ENCODE measurements at places on chromosomes 5 and 9.
A peak's percentile ranks its signal among the peaks of the same experiment; 100 is the strongest.

DNA sequence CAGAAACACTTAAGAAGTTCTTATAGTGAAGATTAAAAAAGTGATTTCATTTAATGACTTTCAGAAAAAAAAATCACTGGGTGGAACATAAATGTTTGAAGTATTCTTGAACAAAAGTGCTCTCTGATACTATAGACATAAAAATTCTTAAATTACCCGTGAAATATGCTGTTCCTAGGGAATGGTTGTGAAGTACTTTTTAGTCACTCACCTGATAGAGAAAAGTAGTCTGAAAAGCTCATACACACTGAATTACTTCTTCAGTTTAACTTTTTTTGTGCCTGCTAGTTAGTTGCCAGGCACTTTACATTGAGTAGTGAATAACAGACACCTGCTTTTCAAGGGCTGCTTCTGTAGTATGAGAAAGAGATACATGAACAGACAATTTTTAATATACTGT is 78.0 kb downstream of the SH3GL2 start:
- no peak for DNase-seq

GRCh38 chr5:74261421-74261820 is 379.1 kb downstream of the ENC1 start:
- DNase-seq = no peak

DNA sequence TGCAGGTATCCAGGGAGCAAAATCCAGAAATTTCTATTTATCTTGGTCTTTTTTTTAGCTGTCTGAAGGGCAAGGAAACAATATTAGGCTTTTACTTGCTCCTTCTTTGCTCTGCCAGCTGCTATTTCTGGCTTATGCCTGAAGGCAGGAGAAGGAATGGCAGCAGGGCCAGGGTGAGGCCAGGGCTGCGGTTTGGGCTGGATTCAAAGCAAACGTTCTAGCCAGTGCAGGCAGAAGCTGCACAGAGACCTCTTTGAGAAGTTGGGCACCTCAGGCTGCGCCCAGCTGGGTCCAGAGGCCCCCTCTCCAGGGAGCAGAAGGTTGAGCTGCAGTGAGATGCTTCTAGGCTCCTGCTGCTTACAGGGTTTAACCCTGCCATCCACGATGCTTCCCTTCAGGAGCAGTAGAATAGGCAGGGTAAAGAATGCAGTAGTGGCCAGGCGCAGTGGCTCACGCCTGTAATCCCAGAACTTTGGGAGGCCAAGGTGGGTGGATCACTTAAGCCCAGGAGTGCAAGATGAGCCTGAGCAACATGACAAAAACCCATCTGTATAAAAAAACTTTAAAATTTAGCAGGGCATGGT is 201.2 kb downstream of the ADCY2 start:
- no peak for DNase-seq

DNA sequence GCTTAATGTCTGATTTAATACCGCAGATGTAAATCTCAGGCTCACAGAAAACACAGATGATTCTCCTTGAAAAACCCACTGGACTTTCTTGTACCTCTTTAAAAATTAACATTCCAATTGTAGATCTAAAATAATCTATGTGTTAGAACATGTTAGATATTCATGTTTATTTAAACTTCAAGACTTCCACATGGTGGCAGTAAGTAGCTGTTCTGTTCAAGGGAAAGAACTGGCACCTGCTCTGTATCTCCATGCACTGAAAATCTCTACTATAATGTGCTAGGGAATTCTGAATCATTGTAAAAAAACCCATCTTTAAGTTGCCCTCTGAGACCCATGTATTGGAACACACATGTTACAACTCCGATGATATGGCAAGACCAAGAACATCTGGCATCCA is 366.9 kb downstream of the DMRTA1 start:
- no peak for DNase-seq

DNA sequence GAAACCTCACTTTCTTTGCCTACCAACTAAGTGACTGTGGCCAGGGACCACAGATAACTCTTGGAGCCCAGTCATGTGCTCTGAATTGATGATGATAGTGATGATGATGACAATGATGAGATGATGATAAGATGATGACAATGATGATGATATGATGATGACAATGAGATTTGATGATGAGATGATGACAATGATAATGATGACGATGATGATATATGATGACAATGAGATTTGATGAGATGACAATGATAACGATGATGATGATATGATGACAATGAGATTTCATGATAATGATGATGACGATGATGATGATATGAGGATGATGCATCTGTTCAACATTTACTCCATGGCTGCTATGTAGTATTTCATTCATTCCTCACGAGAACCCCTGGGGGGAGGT is 213.0 kb downstream of the ERCC6L2 start:
- DNase-seq = no peak

DNA sequence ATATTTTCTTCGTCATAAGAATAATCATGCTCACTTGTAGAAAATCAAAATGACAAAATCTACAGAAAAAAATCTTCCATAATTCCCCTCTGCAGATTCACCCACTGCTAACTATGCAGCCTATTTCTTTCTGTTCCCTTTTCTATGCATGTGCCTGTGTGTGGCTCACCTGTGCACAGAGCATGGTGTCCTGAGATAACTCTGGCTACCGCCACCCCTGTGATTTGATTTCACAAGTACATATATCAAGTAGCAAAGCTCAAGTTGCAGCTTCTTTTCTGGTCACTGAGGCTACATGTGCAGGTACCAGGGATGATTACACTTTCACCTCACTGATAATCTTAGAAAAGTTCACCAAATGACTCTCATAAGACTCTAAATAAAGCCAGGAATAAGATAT is 18.4 kb upstream of the ISCA1 start:
- no peak for DNase-seq

DNA sequence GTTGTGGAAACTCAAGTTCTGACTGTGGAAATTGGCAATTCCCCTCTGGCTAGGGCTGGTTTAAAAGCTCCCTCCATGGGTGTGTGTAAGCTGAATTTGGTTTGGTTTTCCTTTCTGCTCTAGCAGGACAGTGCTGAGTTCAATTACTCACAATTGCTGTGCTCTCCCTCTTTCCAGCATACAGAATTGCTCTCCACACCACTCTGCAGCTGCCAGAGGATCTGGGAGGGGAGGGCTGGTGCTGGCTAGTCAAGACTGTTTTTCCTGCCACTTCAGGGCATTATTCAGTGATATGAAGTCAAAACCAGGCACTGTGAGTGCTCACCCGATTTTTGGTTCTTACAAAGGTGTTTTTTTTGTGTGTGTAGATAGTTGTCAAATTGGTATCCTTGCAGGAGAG is 336.9 kb upstream of the SLC24A2 start:
- no peak for DNase-seq

GRCh38 chr5:96079075-96079474 is 117.4 kb upstream of the ELL2 start:
- peak; percentile 83 for DNase-seq

- DNase-seq = no peak
Observed at GRCh38 chr5:158727136-158727535, 372.6 kb downstream of the EBF1 start.

DNA sequence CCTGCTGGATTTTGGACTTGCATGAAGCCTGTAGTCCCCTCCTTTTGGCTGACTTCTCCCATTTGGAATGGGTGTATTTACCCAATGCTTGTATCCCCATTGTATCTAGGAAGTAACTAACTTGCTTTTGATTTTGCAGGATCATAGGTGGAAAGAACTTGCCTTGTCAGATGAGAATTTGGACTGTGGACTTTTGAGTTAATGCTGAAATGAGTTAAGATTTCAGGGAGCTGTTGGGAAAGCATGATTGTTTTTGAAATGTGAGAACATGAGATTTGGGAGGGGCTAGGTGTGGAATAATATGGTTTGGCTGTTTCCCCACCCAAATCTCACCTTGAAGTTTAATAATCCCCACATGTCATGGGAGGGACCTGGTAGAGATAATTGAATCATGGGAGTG is 189.6 kb upstream of the CDKN2B start:
- no peak for DNase-seq

GRCh38 chr5:167898361-167899042 is 392.9 kb upstream of the WWC1 start:
- DNase-seq = no peak

GRCh38 chr5:28809811-28810750 is 1771.7 kb upstream of the CDH9 start:
- DNase-seq = no peak

DNA sequence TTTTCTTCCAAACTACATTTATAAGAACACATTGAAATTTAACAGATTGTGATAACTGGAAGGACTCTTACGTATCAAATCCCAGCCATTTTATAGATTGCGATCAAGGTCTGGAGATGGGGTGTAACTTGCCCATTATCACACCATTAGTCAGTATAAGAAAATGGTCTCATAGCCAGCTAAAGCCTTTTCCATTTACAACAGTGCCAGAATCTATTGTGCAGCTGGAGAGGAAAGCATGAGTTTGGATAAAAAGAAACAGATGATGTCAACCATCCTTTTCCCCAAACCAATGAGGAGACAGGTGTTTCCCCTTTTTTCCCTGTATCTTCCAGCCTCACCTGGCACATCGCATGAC is 658.8 kb downstream of the ACTL7B start:
- no peak for DNase-seq

GRCh38 chr5:128681764-128682592 is 143.9 kb upstream of the FBN2 start:
- DNase-seq = no peak

GRCh38 chr5:81851481-81852178 is 100.7 kb upstream of the SSBP2 start:
- peak; percentile 97 for DNase-seq

- no peak for DNase-seq
Observed at GRCh38 chr5:127938746-127939145, 144.8 kb upstream of the SLC12A2 start.

DNA sequence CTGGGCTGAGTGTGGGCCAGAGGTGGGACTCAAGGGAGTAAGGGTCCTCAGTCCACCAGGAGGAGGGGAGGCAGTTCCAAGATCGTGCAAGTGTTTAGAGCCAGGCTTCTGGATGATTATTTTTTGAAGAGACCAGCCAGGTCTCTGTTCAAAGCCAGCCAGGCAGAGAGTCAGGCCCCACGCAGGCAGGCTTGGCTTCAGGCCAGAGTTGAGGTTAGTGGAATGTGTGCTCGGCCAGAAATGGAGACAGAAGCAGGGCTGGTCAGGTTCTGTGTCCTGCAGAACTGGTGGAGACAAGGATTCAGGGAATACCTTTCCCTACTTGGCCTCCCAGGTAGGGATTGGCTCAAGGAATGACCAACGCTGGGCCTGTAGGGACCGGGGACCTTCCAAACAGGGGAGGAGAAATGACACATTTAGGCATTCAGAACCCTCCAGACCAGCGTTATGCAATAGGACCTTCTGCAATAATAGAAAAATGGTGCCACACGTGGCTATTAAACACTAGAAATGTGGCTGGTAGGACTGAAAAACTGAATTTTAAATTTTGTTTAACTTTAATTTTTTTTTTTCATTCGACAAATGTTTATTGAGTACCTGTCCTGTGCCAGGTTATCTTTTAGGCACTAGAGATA is 106.2 kb downstream of the CMYA5 start:
- DNase-seq = peak; percentile 42

DNA sequence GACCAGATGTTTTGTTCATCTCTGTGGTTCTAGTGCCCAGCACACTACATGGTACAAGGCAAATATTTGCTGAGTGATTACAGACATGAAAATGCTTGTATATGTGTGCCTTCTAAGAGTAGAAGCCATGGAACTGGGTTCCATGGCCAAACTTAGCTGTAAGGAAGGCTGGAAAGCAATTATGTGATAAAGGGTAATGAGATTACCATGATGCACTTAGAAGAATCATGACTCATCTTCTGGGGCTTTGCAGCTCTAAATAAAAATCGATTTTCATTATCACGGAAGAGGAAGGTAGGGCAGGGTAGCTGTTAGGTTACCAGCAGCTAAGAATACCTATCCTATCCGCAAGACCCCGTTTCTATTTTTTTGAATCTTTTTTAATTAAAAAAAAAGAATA is 28.0 kb downstream of the RFK start:
- DNase-seq = no peak

DNA sequence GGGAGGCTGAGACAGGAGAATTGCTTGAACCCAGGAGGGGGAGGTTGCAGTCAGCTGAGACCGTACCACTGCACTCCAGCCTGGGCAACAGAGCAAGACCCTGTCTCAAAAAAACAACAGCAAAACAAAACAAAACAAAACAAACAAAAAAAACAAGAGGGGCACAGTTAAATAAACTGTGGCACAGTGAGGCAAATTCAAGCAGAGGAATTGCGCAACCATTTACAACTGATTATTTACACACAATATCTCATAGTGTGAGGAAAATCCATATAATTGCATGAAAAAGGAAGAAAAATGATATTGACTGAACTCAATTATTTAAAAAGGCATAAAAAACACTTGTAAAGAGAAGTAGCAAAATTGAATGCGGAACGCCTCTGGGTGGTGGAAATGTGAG is 161.5 kb downstream of the CRB2 start:
- no peak for DNase-seq

- DNase-seq = no peak
Observed at GRCh38 chr5:35308421-35308820, 78.1 kb upstream of the PRLR start.

- no peak for DNase-seq
Observed at GRCh38 chr5:10352430-10353240, 860 bp upstream of the MARCHF6 start.

GRCh38 chr5:1300581-1301083 is 5.8 kb upstream of the TERT start:
- DNase-seq = no peak

- no peak for DNase-seq
Observed at GRCh38 chr9:121645853-121646807, 5.3 kb upstream of the DAB2IP start.

GRCh38 chr5:59525957-59526356 is 367.6 kb downstream of the PDE4D start:
- DNase-seq = peak; percentile 32

- peak; percentile 66 for DNase-seq
Observed at GRCh38 chr5:169876386-169876785, 103.9 kb downstream of the INSYN2B start.

DNA sequence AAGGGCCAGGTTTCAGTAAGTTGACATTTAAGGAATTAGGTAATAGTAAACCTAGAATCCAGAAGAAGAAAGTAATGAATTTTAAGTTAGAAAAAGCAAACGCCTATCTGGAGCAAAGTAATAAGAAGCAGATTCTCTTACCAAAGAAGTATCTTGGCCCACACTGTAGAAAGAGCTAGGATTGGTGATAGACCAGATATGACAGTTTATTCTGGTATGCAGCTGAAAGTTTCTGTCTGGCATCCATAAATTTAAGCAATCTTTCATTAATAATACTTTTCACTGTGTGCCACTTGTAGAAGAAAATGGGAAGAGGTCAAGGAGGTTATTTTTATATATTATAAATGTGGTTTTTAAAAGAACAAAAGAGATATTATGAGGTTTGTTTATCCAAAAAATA is 3.0 kb downstream of the RECK start:
- DNase-seq = peak; percentile 66

DNA sequence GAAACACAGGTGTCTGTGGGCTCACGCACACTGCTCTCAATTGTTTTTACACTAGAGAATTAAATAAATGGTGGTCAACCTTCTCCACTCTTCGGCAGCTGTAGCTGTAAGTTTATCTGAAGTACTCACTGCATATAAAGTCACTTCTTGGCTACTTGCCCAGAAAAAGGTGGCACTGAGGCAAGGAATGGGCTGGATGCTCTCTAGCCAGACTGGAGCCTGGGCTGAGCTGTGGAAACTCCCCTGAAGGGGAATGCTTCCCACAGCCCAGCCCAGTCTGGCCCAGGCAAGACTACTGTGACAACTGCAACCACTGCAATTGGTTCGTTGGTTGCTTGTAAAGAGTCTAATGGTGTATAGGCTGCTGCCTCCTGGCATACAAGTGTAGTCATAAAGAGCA is 4.5 kb downstream of the LEAP2 start:
- no peak for DNase-seq

Measured in AG08395 (cell line).